Muscle of back (tissue), 13 donors: ENCODE measurements at places on chromosomes 1 and 21.

- no peak for DNase-seq
Observed at GRCh38 chr1:59074598-59074997, 222.3 kb upstream of the FGGY start.

GRCh38 chr1:228009828-228010775 lies 3.3 kb downstream of the WNT3A start:
- no peak for DNase-seq

- no peak for DNase-seq
Observed at GRCh38 chr1:150560011-150560438, 10.8 kb downstream of the ADAMTSL4 start.

DNA sequence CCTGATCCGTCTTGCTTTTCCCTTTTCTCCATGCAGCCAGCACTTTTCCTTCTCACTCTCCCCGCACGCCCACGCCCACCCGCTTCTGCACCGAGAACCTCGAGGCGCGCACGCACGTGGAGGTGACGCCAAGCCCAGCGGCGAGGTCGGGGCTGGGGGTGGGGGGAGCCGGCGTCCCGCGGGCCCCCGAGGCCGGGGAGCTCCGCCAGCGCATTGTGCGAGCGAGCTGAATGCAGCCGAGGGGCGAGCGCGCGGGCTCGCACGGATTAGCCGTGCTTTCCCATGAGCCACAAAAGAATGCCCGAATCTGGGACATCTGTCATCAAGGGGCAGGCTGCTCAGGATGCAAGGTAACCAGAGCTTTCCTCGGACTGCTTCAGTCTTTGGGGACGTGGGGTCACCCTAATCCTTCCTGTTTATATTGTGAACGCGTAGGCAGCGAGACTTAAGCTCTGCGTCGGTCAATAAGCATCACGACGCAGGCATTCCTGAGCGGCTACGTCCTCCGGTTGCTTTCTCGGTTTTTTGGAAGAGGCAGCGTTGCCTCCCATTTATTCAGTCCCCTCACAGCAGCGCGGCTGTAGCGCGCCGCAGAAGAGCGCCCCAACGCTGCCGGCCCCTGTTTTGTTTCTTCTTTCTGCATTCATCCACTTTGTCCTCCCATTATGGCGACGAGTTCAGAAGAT lies 67.3 kb upstream of the AKT3 start:
- peak; percentile 84 for DNase-seq

- DNase-seq: no peak
Observed at GRCh38 chr1:151635479-151636072, 23.7 kb downstream of the SNX27 start.

DNA sequence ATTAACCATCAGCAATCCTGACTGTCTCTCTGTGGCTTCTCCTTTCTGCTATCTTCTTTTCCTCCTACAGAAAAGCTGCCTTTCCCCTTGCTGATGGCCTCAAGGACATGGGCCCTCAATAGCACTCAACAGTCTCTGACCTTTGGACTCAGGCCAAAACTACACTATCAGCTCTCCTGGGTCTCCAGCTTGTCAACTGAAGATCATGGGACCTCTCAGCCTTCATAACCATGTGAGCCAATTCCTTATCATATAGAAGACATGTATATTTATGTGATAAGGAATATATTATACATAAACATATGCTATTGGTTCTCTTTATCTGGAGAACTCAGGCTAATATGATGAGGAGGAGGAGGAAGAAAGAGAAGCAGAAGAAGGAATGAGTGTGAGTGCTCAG lies 91.8 kb upstream of the GJB5 start:
- DNase-seq: no peak

GRCh38 chr1:23210963-23211362 lies 6.3 kb downstream of the HTR1D start:
- DNase-seq: no peak
